CD8-positive, alpha-beta memory T cell (primary cell): ENCODE measurements at places on chromosomes 6 and 20.

GRCh38 chr20:1562622-1563021 is 5.1 kb upstream of the SIRPD start:
- H3K27ac ChIP-seq, result no peak overlapping the region
- no peaks in the 10 kb centered on the region for H3K4me1 ChIP-seq
- H3K36me3 ChIP-seq, result no peaks in the 10 kb centered on the region
- no peaks in the 10 kb centered on the region for H3K27me3 ChIP-seq

DNA sequence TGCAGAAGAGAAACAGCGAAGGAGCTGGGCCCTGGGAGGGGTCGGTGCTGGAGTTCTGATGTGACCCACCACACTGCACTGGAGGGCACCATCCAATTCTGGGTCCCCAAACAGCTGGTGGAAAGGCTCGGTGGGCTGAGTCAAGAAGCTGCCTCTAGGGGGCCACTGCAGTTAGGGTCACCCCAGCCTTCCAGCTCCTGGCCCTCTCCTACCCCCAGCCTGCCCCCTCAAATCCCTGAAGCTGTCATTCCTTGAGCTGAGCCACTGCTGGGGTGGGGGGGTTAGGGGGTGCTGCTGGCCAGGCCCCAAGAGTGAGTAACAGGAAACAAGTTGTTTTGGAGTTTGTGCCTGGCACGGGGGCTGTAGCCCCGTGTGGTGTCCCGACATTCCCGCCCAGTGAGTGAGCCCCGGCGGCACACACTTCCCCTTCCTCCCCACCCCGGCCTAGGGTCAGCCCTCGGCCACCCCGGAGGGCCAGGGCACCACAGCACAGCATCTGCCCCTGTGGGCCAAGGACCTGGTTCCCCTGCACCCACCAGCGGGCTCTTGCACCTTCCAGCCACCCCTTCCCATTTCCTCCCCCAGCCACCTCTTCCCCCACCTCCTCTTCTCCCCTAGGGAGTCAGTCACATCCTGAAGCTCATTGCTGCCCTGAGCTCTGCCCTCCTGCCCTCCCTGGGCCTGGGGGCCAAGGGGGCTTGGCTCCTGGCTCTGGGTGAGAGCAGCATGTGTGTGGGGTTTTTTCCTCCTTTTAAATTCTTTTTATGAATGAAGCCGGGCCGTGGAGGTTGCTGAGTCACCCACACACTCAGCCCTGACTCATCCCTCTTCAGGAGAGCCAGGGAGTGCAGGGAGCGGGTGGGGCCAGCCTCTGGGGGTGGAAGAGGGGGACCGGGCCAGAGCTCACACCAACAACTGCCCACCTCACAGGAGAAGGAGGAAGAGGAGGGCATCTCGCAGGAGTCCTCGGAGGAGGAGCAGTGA is 4.6 kb downstream of the SMIM29 start:
- peaks cover 22% of the 10 kb centered on the region for H3K4me1 ChIP-seq
- H3K4me3 ChIP-seq, result no peak overlapping the region
- no peaks in the 10 kb centered on the region for H3K27me3 ChIP-seq
- H3K36me3 ChIP-seq, result peaks cover 16% of the 10 kb centered on the region
- peak overlapping the region; percentile 24 for H3K27ac ChIP-seq

DNA sequence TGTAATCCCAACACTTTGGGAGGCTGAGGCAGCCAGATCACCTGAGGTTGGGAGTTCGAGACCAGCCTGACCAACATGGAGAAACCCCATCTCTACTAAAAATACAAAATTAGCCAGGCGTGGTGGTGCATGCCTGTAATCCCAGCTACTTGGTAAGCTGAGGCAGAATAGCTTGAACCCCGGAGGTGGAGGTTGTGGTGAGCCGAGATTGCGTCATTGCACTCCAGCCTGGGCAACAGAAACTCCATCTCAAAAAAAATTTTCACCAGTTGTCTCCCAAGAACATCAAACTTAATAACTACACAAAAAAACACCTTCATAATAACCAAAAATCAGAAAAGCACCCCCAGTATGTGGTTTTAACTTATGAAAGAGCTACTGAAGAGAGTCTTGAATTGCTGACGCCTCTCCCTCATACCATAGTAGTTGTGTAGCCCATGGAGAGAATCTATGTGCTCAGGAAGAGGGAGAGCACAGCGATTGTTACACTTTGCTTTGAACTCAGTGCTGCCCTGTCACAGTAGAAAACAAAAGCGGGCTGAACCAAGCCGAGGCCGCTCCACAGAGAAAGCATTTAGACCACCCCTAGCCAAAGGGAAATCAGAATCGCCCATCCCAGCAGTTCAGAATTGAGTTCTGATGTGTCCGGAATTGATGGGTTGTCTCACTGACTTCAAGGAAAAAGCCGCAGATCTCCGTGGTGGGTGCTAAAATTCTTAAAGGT is 42.0 kb upstream of the GMPR start:
- H3K36me3 ChIP-seq, result no peaks in the 10 kb centered on the region
- no peaks in the 10 kb centered on the region for H3K4me1 ChIP-seq
- no peaks in the 10 kb centered on the region for H3K27me3 ChIP-seq
- no peak for DNase-seq
- H3K4me3 ChIP-seq, result no peak overlapping the region

DNA sequence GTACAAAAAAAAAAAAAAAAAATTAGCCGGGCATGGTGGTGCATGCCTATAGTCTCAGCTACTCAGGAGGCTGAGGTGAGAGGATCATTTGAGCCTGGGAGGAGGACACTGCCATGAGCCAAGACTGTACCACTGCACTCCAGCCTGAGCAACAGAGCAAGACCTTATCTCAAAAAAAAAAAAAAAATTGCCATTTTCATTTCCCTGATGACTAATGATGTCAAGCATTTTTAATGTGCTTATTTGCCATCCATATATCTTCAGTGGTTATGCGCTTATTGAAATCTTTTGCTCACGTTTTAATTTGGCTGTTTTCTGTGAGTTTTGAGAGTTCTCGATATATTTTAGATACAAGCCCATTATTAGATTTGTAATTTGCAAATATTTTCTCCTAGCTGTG is 46.7 kb downstream of the PFDN4 start:
- H3K36me3 ChIP-seq, result no peaks in the 10 kb centered on the region
- no peaks in the 10 kb centered on the region for H3K27me3 ChIP-seq
- no peak for DNase-seq
- H3K27ac ChIP-seq, result no peak overlapping the region
- no peaks in the 10 kb centered on the region for H3K4me1 ChIP-seq

GRCh38 chr20:40562031-40562430 is 127.0 kb downstream of the MAFB start:
- no peaks in the 10 kb centered on the region for H3K36me3 ChIP-seq
- no peak for DNase-seq
- H3K4me1 ChIP-seq, result no peaks in the 10 kb centered on the region
- no peak overlapping the region for H3K27ac ChIP-seq

- no peaks in the 10 kb centered on the region for H3K27me3 ChIP-seq
- H3K4me1 ChIP-seq, result no peaks in the 10 kb centered on the region
- H3K27ac ChIP-seq, result no peak overlapping the region
- H3K4me3 ChIP-seq, result no peak overlapping the region
Measured at GRCh38 chr6:152267967-152268845, 369.0 kb downstream of the SYNE1 start.

- DNase-seq, result no peak
- H3K27ac ChIP-seq, result no peak overlapping the region
- H3K4me1 ChIP-seq, result no peaks in the 10 kb centered on the region
- no peak overlapping the region for H3K4me3 ChIP-seq
- H3K36me3 ChIP-seq, result no peaks in the 10 kb centered on the region
Measured at GRCh38 chr20:23125159-23125558, 39.0 kb upstream of the CD93 start.
